Activated CD8-positive, alpha-beta memory T cell treated with anti-CD3 and anti-CD28 coated beads for 1 hour (primary cell): ENCODE measurements at places on chromosomes 7 and 10.

DNA sequence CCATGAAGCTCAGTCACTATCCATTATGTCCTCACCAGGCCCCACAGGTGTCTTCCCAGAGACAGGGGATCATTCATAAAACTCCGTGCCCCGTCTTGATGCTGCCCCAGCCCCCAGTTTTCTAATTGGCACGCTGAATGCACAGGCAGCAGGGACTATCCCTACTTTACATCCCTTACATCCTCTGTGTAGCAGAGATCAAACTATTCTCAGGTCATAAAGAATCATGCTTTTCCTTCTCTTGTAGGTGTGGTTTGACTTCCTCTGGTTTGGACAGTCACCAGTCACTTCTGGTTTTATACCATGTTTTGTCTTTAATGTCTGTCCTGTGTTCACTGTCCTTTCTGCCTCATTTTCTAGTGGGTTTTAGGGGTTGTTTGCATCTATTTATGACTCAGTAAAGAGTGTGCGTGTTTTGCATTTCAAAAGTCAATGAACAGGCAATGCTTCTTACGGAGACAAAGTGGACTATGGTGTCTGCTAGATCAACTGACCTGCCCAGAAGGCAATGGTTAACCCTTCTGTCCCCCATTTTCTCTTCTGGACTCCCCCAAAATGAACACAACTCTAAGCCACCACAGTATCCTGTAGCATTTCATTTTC is 140.4 kb upstream of the NPVF start:
- DNase-seq: no peak

DNA sequence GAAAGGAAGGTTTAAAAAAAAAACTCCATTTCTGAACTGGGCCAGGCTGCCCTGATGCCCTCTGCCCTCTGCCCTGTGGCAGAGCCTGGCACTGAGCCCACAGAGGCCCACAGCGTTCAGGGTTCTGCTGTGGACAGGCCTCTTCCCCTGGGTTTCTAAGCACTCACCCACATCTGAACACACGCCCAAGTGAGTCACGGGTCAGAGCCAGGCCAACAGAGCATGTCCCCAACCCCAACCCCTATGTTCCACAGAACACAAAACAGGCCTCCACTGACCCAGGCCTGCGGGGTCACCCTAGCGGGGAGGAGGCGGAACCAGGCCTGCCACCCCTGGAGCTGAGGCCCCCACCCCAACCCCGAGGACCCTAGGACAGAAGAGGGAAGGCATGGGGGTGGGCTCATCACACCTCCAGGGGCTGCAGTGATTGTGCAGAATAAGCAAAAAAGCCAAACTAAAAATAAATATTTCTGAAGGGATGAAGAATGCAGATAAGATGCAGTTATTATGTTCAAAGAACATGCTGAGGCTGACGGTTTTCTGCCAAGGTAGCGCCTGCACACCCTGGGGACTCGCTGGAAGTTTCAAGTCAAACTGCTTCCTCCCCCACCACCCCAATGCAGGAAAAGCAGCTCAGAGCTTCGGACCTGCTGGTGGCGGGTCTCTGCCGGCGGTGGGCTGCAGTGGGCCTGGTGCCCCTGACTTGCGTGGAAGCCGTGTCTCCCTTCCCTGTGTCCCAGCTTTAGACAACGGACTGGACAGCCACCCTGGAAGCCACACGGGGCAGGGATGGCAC is 5.4 kb downstream of the WDR86 start:
- DNase-seq: no peak

- no peak for DNase-seq
These were observed 57.8 kb downstream of the RASGEF1A start for GRCh38 chr10:43209074-43209455.

DNA sequence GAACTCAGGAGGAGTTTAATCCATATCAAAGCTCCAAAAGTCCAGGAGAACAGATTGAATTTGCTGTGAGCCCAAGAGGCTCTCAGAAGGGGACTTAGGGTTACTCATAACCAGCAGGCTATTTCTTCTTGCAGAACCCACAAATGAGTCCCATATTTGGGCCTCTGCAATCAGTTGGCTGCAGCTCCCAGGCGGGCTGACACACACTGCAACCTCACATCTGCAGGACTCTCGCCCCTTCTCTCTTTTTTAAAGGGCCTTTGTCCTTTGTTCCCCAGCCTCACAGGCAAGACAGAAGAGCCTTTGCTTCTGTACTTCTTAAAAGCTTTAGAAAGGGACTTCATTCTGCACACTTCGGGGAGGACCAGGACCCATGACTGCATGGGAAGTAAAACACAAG is 26.7 kb downstream of the CREB3L2 start:
- DNase-seq: no peak

- DNase-seq: no peak
These were observed 101.0 kb upstream of the SHH start for GRCh38 chr7:155913291-155913690.

GRCh38 chr7:109772161-109772560 is 1202.5 kb downstream of the DNAJB9 start:
- DNase-seq: no peak

DNA sequence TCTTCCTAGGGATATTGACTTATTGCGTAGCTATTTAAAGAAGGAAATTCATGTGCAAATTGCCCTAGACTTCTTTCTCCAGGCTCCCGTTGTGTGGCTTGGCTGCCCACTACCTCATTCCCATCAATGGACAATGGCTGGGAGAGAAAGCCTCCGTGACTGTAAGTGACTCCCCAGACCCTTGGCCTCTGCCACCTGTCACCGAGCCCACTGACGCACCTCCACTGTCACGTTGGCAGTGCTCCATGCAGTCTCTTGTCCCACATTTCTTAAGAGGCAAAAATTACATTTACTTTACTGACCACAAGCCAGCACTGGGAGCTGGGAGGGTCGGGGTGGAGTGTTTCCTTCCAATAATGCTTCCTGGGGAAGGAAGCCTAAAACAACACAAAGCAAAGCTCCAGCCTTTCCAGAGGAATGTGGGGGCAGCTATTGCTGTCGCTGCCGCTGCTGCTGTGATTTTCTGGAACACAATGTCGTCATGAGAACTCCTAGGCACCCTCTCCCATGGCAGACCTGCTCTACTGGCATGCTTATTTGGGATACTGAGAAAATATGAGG is 89.7 kb upstream of the STEAP1B start:
- no peak for DNase-seq

- DNase-seq: no peak
These were observed 89.7 kb downstream of the HGF start for GRCh38 chr7:81680120-81680519.

- no peak for DNase-seq
These were observed 637.8 kb upstream of the VSTM2A start for GRCh38 chr7:53904355-53904754.

- no peak for DNase-seq
These were observed 10.5 kb upstream of the TRIM24 start for GRCh38 chr7:138449580-138449979.

- DNase-seq: no peak
These were observed 103.0 kb upstream of the KIF5B start for GRCh38 chr10:32159264-32159663.

GRCh38 chr7:135991322-135991721 is 14.2 kb upstream of the MTPN start:
- DNase-seq: no peak

DNA sequence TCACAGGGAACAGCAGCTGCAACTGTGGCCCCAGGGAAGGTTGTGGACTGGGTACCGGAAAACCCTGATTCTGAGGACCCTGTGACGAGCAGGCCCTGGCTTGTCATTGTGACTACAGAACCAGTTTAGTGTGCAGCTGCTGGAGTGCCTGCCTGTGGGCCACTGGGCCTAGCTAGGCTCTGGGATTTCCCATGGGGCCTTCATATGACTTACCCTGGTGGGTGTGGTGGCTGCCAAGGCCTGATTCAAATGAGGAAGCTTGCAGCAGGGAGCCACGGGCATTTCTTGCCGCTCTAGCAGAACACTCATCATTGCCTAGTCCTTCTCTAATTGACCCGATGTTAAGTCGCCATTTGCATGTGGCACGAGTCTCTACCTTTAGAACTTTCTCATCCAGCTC is 14.7 kb upstream of the CAMK2G start:
- DNase-seq: no peak

DNA sequence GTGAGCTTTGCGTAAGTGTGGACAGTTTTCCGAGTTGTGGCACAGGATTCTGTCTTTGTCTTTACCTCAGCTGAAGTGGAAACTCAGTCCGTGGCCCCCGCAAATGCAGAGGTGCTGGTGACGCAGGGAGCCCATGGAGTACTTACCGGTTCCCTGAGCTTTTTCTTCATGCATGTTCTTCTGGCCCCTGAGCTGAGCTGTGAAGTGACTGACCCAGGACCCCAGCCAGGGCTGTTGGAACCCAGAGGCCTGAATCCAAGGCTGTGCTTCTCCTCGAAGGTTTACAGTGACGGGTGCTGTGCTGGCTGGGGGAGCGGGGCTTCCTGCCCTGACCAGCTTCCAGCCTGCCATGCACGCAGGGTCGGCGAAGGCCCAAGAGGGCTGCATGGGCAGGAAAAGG is 223.5 kb downstream of the GLRX3 start:
- DNase-seq: no peak

DNA sequence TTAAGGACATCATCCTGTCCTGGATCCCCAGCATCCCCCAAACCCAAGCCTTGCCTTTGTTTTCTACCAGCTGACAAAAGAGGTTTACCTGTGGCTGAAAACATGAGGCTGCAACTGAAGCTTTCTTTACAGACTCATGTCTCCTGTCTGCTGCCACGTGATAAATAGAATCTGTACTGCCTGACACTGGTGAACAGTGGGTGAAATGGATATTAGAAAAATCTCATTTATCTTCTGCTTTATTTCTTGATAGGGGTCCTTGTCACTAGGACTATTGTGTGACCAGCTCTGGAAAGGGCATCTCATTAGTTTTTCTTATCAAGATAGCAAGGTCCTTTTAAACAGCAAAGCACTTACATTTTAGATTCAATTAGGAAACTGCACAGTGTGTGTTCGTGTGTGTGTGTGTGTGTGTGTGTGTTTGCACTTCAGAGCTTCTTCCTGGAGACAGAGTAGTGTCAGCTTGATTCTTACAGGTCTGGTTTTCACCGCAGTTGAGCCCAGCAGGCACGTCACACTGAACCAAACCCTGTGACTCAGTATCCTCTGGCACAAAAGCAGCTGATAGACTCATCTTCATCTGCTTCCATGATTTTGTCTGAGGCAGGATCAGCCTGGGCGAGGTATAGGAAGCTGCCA is 373.5 kb upstream of the CELF2 start:
- DNase-seq: no peak

DNA sequence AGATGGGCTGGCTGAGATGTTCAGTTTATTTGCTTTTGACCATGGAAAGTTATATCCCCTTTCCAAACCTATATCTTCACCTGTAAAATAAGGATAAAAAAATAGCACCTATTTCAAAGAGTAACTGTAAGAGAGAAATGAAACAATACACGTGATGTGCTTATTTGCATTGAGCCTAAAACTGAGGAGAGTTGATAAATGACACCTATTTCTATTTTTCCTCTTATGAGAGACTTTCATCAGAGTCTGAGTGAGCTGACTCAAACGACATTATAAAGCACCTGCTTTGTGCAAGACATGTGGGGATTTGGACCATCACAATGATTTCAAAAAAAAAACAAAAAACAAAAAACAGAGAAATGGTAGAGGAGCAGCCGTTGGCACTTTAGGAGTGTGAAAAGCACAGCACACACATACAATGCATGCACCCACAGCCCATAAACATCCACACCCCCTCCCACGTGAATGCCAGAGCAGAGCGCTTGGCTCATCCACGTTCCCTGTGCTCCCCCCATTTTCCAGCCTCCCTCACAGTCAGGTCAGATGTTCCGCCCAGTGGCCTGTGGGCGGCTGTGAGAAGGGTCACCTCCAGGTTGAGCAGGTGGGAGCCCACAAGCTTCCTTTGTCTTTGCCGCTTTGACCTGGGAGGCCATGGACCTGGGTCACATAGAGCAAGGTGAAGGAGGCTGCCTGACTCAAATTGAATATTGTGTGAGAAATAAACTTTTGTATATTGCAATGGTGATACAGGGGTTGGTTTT is 253.2 kb upstream of the ZNF32 start:
- DNase-seq: no peak

DNA sequence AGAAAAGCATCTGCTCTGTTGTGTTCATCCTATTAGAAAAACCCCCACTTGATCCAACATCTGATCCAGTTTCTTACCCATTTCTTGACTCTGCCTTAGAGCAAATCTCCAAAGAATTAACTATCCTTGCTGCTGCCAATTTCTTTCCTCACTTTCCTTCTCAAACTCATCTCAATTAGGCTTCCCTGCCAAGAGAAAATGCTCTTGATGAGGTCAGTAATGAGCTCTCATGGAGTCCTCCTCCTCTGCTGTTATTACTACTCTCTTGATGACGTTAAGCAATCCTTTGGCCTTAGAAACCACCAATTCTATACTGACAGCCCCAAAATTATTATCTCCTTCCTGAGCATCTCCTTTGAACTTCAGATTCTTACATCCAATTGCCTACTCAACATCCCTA is 162.0 kb upstream of the FAM13C start:
- no peak for DNase-seq

- DNase-seq: no peak
These were observed 50.4 kb downstream of the CCNY start for GRCh38 chr10:35386594-35387174.

DNA sequence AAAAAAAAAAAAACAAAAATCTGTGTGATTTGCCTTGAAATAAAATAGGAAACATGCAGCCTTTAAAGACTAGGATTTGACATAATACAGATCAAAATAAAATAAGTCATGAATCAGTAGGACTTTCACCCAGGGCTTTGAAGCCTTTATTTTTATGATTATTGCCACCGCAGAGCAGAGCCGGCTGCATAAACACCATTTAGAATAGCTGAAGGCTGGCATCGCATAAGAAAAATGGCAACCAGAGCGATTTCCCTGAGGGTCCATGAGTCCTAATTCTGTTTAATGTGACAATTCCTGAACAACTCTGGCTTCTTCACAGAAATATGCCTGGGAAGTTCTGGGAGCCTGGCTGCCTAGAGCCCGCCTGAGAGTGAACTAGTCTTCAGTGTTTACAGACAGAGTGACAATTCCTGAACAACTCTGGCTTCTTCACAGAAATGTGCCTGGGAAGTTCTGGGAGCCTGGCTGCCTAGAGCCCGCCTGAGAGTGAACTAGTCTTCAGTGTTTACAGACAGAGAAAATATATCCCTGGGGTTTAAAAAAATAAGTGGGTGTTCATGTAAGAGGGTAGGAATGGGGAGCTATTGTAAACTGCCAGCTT is 112.0 kb downstream of the EEPD1 start:
- no peak for DNase-seq

DNA sequence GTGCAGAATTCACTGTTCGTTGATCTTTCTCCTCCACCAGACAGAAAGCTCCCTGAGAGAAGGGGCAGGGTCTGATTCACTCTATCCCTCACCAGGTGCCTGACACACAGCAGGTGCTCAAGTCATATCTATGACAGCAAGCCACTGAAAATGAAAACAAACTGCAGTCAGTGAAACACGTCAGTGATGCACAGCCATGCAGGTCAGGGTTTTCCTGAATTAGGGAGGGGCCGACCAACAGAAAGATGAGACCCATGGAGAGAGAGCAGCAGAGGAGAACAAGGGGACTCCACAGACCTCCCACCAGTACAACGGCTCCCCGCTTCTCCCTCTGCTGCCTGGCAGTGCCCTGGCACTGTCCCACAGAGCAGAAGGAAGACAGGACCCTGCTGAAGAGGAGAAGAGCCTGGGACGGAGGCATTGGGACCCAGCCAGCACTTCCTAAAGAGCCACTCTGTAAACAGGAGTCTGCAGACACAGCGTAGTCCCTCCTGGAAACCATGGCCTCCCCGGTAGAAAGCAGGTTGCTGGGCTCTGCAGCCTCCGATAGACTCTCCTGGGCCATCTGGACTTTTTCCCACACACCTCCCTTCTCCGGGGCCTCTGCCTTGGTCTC is 50.3 kb downstream of the FAM53B start:
- DNase-seq: no peak

- DNase-seq: no peak
These were observed 150.1 kb upstream of the BMPER start for GRCh38 chr7:33754933-33755928.

- DNase-seq: no peak
These were observed 5.3 kb upstream of the GIMAP5 start for GRCh38 chr7:150731916-150732315.
